Activated gamma-delta T cell (primary cell): ENCODE measurements at places on chromosomes 12 and 14.

DNA sequence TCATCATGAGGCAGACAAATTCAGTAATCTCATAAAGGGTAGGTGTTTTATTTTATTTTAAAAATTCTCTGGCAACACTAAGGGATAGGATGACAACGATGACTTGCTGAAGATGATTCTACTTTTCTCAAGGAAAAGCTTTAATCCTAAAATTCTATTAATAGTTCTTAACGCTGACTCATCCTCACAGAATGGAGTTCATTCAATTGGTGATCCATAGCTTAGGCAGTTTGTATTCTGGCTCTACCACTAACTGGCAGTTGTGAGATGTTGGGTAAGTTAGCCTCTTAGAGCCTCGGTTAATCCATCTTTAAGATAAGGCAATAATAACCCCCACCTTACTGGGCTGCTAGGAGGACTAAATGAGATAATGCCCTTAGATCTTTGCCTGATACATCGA lies 116.3 kb downstream of the RTN1 start:
- DNase-seq = no peak

- DNase-seq = no peak
These were observed 1.3 kb downstream of the POMT2 start for GRCh38 chr14:77319422-77319821.

DNA sequence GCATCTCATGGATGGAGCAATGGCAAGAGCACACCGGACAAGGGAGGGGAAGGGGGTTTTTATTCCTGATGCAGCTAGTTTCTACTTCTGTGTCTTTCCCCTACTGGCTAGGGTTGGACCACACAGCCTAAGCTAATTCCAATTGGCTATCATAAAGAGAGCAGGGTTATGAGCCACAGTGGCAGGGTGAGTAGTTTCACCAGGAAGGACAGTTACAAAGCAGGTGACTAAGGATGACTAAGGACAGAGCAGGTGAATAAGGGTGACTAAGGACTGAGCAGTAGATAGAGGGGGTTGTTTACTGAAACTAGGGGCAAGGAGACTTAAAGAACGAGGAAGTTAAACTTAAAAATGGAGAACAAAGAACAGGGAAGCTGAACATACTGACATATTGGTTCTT lies 321.4 kb upstream of the SEL1L start:
- no peak for DNase-seq

DNA sequence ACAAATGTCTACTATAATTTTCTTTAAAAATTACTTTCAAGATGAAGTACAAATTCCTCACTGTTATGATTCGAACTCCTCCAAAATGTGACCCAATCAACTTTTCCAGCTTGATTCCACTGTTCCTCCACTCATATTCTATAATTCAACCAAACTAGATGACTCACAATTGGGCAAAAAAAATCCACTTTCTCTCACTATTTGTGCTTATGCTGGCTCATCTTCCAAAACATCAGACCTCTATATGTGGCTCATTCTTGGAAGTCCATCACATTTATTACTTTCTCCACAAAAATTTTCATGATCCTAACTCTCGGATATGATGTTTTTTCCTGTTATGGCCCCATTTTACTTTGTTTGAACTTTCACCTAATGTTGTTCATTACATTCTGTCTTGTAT lies 26.9 kb upstream of the RXYLT1 start:
- DNase-seq = no peak

DNA sequence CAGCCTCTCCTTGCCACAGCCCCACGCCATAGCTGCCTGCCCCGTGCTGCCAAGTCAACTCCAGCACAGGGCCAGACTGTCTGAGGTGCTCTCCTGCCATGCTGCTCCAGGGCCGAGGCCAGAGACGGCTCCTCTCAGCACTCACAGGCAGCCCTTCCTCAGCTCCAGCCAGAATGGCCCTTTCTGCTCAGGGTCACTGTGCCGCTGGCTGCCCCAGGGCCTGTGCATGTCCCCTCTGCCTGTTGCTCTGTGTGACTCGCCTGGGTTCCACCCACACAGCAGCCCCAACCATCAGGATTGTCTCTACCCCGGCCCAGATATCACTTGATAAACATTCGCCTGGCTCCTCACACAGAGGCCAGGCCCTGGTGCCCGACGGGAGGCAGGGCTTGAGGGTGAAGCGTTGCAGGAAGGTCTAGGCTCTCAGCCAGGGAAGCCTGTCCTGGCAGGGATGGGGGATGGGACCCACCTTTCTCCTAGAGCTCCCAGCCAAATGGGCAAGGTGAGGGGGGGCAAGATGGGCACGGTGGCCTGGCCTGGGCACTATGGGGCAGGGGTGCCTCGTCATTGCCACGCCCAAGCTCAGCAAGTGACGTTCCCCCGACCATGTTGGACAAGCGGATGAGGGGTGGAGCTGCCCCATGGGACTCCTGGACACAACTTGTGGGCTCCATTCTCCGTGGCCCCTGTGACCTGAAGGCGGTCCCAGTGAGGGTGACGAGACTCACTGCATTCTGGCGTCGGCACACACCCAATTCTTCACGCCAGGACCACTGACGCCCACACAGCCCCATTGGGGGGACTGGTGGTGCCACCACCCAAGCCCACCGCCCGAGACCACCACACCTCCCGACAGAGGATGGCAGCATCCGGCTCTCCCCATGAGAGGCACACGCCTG lies 27.4 kb upstream of the BTBD6 start:
- no peak for DNase-seq

GRCh38 chr14:101733211-101733610 lies 28.3 kb upstream of the PPP2R5C start:
- DNase-seq = no peak

- DNase-seq = no peak
These were observed 8.1 kb downstream of the LRRC43 start for GRCh38 chr12:122190842-122191668.
